ENCODE measurements at places on chromosomes 6 and 20.

- no peak for DNase-seq
Measured at GRCh38 chr6:21451546-21452013, 142.0 kb upstream of the SOX4 start.

DNA sequence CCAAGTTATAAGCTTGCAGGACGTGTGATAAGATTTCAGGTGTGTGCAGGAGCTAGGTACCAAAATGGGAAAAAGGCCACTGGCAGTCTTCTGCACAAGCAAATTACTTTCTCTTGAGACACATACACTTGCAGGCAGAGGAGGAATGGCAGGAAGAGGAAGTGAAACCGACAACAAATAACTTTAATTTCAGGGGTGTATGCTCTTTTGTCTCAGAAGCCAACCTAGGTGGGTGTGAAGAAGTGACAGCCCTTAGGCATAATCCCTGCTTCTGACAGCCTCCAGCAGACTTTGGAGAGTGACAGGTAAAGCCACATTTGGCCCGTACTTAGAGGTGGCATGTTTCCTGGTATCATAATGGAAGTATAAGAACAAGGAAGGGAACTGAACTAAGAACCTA lies 118.8 kb upstream of the TRAF3IP2 start:
- DNase-seq: peak; percentile 15

DNA sequence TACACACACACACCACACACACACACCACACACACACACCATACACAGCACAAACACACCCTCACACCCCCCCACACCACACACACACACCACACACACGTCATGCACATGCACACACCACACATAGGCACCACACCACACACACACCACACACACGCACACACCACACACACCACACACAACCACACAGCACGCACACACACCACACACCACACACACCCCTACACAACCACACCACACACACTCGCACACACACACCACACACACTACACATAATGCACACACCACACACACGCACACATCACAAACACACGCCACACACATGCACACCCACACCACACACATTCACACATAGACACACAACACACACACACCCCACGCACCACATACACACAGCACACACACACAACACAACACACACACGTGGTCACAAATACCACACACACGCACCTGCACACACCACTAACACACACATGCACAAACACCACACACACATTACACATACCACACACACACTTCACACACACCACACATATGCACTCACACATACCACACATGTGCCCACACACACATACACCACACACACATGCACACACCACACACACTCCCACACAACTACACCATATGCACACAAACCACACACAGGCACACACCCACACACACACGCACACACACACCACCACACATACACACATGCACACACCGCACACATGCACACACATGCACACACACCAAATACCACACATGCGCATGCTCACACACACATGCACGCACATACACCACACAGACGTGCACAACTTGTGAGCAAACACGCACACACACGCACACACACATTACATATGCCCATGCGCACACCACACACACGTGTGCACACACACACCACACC lies 9.4 kb upstream of the ACSS1 start:
- DNase-seq: no peak

DNA sequence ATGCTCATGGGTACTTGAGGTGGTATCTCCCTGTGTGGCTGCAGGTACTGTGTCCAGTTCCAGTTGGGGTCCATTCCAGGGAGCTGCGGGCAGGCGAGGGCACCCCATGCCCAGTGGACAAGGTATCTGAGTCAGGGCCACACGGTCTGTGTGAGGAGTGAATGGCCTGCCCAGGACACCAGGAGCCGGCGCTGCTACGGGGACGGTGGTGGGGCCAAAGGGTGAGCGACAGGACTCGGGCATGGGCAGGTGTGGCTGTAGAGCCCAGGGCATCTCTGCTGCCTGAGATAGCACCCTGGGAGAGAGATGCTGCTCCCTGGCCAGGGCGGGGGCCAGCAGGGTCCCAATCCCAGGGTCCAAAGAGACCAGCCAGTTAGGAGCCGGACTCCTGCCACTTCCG lies 57.6 kb upstream of the ZNFX1 start:
- DNase-seq: no peak

- DNase-seq: no peak
Measured at GRCh38 chr6:105746509-105746908, 339.6 kb upstream of the PRDM1 start.

GRCh38 chr6:154868143-154868594 lies 126.9 kb upstream of the TIAM2 start:
- DNase-seq: no peak

DNA sequence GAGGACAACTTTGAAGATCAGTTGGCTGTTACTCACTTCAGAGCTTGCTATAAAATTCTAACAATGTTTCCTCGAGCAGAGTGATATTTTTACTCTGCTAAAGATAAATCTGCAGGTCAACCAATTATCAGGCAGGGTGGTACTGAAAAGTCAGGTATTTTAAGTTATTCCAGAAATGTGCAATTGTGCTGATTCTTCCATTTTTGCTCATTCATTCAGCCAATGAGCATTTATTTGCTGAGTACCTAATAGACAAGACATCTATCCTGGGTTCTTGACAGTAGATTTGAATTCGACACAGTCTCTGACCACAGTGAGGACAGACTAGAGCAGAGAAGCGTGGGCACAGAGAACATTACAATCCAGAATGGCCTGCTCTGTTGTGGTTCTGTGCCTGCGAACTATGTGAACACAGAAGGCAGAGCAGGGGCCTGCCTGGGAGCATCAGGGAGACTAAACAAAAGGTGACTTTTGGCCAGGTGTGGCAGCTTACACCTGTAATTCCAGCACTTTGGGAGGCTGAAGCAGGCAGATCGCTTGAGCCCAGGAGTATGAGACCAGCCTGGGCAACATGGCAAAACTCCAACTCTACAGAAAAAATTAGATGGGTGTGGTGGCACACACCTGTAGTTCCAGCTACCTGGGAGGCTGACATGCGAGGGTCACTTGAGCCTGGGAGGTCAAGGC lies 14.8 kb downstream of the TPMT start:
- DNase-seq: no peak

- no peak for DNase-seq
Measured at GRCh38 chr6:159832946-159833345, 32.9 kb downstream of the PNLDC1 start.

DNA sequence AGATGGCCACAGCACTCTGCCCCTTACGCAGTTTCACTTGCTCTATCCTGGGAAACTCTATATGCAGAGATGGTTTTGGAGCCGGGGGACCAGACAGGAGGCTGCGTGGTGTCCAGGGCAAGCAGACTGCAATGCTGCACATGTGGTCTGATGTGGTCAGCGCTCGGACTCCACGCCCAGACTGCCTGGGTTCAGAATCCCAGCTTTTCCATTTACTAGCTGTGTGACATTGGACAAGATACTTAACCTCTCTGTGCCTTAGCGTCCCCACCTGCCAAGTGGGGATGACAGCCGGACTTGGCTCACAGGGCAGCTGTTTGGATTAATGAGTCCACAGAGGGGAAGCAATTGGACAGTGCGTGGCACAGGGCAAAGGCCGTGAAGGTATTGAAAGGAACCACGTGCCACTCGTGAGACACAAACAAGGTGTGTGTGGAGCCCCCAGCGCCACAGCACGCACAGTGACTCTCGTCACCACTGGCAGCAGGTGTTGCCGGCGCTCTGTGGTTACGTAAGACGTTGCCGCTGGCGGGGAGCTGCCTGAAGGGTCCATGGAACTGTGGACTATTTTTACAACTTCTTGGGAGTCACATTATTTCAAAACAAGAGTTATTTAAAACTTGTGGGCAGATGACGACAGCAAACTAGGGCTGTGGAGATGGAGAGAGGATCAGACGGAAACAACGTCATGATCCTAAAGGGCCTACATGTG lies 201.4 kb downstream of the PREX1 start:
- no peak for DNase-seq

- DNase-seq: no peak
Measured at GRCh38 chr6:148342350-148343046, at the start of gene SASH1. Gene SASH1 (plus strand): TSS chr6:148342838. CDS start chr6:148343068, 230 bp downstream.

DNA sequence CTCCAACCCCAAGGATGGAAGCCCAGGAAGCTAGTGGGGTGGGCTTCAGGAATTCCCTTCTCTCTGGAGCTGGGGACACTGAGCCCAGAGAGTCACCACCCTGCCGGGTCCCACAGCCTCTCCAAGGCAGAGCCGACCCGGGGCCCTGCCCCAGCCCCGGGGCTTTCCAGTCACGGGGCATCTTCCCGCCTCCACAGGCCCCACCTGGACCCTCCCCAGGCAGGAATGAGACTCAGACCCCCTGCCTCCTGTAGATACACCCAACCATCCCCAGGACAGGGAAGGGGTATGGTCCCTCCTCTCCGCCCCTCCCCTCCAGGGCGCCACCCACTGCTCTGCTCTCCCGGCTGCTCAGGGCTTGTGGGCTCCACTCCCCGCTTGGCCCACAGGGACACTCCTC lies 53.3 kb downstream of the GRM4 start:
- no peak for DNase-seq

- DNase-seq: no peak
Measured at GRCh38 chr6:89979481-89980119, 85.3 kb downstream of the GJA10 start.
